ENCODE measurements at places on chromosomes 2 and 18. TPM values are rescaled to one million over a fixed set of nuclear protein-coding genes. Genes with fewer than 3 reads are reported as not detected.

GRCh38 chr18:74197705-74198341, 49.5 kb downstream of the TIMM21 start:
- no peak overlapping the region for H3K27ac ChIP-seq
- no peak for DNase-seq
- no peaks in the 10 kb centered on the region for H3K4me1 ChIP-seq
- H3K36me3 ChIP-seq, result no peaks in the 10 kb centered on the region
- no peak overlapping the region for H3K4me3 ChIP-seq

GRCh38 chr2:71944183-71944550, 203.5 kb downstream of the CYP26B1 start:
- no peaks in the 10 kb centered on the region for H3K27me3 ChIP-seq
- no peaks in the 10 kb centered on the region for H3K4me1 ChIP-seq
- H3K27ac ChIP-seq, result no peak overlapping the region

Gene UGT1A10
- not detected for total RNA-seq

DNA sequence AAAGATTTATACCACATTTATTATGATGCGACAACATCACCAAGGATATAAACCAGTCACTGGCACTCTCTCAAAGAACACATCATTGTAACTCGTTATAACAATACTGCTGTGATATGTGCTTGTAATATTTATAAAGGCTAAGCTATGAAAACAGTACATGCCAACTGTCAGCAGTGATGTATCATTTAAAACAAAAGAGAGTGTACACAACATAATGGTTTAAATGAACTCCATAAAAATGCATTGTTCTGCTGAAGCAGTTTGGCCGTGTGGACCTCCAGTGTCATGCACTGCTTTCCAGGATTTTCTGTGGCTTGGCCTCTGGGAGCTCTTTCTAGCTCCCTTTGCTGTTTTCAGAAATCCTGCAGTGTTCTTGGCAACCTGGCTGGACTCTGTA, 215.6 kb downstream of the MTX2 start:
- DNase-seq, result no peak
- H3K27me3 ChIP-seq, result no peaks in the 10 kb centered on the region
- H3K36me3 ChIP-seq, result no peaks in the 10 kb centered on the region

GRCh38 chr2:24038786-24039499, 8.2 kb downstream of the WDCP start:
- no peaks in the 10 kb centered on the region for H3K27me3 ChIP-seq
- H3K4me1 ChIP-seq, result no peaks in the 10 kb centered on the region
- H3K27ac ChIP-seq, result no peak overlapping the region
- DNase-seq, result no peak

GRCh38 chr2:112092286-112093041, 37.4 kb downstream of the TMEM87B start:
- H3K4me1 ChIP-seq, result no peaks in the 10 kb centered on the region
- no peaks in the 10 kb centered on the region for H3K27me3 ChIP-seq
- DNase-seq, result no peak
- H3K36me3 ChIP-seq, result peaks cover 28% of the 10 kb centered on the region
- no peak overlapping the region for H3K27ac ChIP-seq

DNA sequence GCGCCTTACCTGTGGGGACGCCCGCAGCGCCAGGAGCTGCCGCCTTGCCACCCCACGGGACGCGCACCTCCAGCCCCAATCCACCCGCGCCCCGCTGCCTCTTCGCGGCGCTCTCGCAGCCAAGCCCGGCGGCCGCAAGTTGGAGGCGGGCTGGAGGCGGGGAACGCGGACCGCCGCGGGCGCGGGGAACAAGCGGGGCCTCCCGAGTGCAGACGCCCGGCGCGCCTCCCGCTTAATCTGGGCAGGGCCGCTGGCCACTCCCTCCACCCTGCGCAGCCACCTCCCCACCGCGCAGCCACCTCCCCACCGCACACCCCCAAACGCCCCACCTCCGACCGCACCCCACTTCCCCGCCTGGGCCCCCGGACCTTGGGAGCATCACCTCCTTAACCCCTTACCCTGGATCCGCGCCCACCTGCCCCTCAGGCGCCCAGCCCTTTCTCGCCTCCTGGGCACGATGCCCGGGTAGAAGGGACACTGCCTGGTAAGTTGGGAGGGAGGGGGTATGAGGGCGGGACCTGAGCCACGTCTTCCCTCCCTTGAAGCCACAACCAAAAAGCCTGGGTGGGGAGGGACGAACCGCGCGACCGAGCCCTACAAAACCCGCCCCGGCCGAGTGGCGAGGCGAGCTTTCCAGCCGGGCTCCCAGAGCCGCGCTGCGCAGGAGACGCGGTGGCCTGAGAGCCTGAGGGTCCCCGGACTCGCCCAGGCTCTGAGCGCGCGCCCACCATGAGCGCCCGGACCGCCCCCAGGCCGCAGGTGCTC, at the start of the genes COL4A3 and COL4A4:
TSS of gene COL4A3 (plus strand) at position 627 of the 765 bp plus-strand sequence. CDS start at position 730, 103 bp downstream.
TSS of gene COL4A4 (minus strand) at position 208 of the 765 bp plus-strand sequence. CDS start 16,722 bp downstream, outside the sequence.
- H3K4me1 ChIP-seq, result no peaks in the 10 kb centered on the region
- H3K4me3 ChIP-seq, result peak within 1 kb of the TSS; percentile 76
- no peaks in the 10 kb centered on the region for H3K36me3 ChIP-seq
- H3K27ac ChIP-seq, result peak within 1 kb of the TSS; percentile 85
- no peaks in the 10 kb centered on the region for H3K27me3 ChIP-seq

DNA sequence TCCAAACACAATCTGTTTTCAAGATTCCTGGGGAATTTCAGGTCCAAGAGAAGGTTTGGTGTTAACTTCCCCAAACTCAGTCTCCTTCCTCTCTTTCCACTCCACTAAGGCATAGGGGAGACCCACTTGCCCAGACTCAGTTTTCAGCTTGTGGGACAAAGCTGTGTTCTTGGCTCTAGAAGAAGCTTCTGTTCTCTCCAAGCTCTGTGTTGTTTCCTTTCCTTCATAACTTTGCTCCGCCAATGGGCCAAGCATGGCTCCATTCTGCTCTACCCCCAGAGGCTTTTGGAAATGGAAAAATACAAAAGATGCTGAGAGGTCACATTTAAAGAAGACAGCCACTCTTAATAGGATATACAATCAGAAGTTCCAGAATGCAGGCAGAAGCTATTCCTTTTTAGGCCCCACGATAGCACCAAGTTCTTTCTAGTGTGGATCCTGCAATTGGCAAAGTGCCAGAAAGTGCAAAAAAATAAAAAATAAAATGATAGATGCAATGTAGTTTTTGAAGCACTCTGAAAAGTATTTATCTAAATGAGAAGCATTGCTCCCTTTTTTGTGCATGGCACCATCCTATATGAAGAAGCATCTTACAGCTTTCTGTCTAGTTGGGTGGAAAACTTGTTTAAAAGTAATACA, 510.1 kb downstream of the TXNL1 start:
- no peaks in the 10 kb centered on the region for H3K36me3 ChIP-seq
- no peak overlapping the region for H3K27ac ChIP-seq
- no peak overlapping the region for H3K4me3 ChIP-seq
- H3K4me1 ChIP-seq, result no peaks in the 10 kb centered on the region
- DNase-seq, result no peak

- DNase-seq, result no peak
- no peaks in the 10 kb centered on the region for H3K27me3 ChIP-seq
- H3K36me3 ChIP-seq, result no peaks in the 10 kb centered on the region
- H3K27ac ChIP-seq, result no peak overlapping the region
- peaks cover 24% of the 10 kb centered on the region for H3K4me1 ChIP-seq
Measured at GRCh38 chr2:109222422-109222821, 93.4 kb downstream of the SH3RF3 start.

DNA sequence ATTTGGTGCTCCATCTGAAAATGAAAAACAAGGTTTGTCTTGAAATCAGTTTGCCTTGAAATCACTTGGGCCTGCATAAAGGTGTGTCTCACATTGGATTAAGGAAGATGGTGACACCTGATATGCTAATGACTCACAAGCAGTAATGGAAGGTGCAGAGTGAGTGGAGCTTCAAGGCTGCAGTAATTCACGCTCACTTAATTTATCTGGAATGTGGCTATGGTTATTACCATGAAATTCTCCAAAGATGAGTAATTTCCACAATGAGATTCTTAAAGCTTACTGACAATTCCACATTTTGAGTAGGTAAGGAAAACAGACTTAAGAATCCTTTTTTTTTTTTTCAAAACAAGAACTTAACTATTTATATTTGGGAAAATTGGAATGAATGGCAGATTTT, 156.8 kb downstream of the PAX3 start:
- H3K4me3 ChIP-seq, result no peak overlapping the region
- H3K4me1 ChIP-seq, result no peaks in the 10 kb centered on the region
- DNase-seq, result no peak
- no peak overlapping the region for H3K27ac ChIP-seq
- no peaks in the 10 kb centered on the region for H3K27me3 ChIP-seq
- H3K36me3 ChIP-seq, result no peaks in the 10 kb centered on the region

DNA sequence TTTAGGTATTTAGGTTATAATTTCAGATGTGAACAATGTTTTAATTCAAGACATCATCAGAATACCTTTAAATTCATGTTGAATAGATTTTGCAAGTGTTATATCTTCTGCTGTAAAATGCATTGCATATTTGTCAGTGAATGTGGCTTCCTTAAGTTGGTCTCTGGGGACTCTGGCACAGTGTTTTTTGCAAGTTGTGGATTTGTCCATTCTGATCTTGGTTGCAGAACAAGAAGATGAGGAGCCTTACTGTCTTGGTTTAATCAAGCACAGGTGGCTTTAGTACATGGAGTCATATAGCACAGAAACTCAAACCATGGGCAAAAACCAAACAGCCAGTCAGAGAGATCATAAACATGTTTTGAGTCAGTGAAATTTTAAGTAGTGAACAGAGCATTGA, 135.7 kb downstream of the ARHGAP28 start:
- H3K36me3 ChIP-seq, result no peaks in the 10 kb centered on the region
- H3K4me1 ChIP-seq, result no peaks in the 10 kb centered on the region
- H3K4me3 ChIP-seq, result no peak overlapping the region
- no peaks in the 10 kb centered on the region for H3K27me3 ChIP-seq

Gene ZNF804A
- not detected for total RNA-seq

DNA sequence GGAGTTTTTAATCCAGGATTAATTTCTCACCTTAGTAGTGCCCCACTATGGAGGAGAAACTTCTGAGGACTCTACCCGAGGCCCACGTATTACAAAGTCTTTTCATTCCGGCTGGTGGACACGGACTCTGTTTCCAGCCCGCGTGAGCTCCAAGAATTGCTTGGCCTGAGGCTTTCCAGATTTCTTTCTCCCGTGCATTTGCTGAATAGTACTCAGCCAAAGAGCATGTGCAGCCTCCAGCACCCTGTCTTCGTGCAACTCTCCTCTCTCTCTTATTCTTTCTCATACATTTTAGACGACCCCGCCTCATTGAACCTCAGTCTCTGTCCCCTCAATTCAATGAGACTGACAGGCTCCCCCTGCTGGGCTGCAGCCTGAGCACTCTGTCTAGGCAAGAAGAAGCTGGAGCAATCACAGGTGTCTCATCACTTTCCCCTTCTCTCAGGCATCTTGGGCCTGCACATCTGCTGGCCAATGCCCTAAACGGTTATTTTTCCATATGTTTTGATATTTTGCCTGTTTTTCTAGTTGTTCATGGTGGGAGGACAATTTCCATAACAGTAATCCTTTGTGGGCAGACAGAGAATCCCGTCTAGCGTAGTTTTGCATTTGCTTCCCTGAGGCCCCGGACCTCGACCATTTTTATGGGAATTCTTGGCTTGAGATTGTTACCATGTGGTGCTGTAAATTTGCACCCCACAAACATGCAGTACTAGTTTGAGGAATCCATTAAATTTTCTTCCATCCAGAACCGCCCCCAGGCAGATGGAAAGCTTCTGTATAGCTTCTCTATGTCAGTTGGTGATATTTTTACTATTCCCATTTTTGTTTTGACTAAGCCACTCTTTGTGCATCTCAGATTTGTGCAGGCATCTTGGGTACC, 50.1 kb upstream of the LPIN2 start:
- H3K27me3 ChIP-seq, result no peaks in the 10 kb centered on the region
- no peaks in the 10 kb centered on the region for H3K4me1 ChIP-seq
- H3K4me3 ChIP-seq, result no peak overlapping the region
- peak; percentile 67 for DNase-seq
- no peak overlapping the region for H3K27ac ChIP-seq

- no peaks in the 10 kb centered on the region for H3K27me3 ChIP-seq
- no peaks in the 10 kb centered on the region for H3K4me1 ChIP-seq
- no peak for DNase-seq
- H3K4me3 ChIP-seq, result no peak overlapping the region
Measured at GRCh38 chr2:16459606-16460005, 206.0 kb downstream of the CYRIA start.

GRCh38 chr2:43142921-43143438, 83.4 kb downstream of the ZFP36L2 start:
- no peak for DNase-seq
- H3K4me3 ChIP-seq, result no peak overlapping the region
- H3K4me1 ChIP-seq, result peaks cover 19% of the 10 kb centered on the region
- no peak overlapping the region for H3K27ac ChIP-seq

DNA sequence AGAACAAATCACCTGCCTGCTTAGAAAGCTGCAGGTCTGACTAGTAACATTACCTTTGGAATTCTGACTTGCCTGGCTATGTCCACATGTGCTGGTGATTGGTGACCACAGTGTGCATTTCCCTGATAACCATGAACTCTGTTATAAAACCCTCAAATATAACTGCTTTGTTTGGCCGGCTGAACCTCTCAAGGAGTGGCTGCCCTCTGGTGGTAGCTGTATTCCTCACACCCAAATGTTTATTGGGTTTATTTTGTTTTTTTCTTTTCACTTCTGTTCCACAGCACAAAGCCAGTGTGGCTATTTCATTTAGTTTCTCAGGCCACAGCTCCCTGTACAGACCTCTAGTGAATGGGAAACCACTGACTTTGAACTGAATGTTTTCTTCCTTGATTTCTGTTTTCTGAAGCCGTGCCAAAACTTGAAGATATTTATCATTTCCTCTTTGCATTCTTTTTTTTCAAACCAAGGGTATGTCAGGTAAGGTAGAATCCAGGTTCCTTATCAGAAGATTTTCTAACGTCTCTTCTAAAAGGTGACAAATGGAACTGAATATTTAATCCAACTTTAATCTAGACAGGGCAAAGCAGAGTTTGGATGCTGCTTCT, 549.0 kb upstream of the VRK2 start:
- no peaks in the 10 kb centered on the region for H3K4me1 ChIP-seq
- H3K4me3 ChIP-seq, result no peak overlapping the region
- H3K36me3 ChIP-seq, result no peaks in the 10 kb centered on the region
- DNase-seq, result no peak

DNA sequence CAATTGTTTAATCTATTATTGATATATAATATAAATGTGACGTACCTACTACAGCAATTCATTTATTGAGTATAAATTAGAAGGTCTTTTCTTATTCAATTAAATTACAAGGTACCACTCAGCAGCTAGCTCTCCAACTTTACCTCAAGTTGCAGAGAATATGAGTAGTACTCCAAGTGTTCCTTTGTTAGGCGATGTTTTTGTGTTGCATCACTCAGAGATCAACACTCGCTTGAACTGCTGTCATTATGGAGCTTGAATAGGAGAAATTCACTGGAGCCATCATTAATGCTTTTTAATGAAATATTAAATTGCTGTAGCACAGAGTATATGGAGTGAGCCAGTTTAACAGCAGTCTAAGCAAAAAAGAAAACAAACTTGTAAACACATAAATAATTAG, 320.0 kb downstream of the FSIP2 start:
- no peak for DNase-seq
- H3K4me3 ChIP-seq, result no peak overlapping the region
- peaks cover 5% of the 10 kb centered on the region for H3K4me1 ChIP-seq
- no peaks in the 10 kb centered on the region for H3K36me3 ChIP-seq
- H3K27ac ChIP-seq, result no peak overlapping the region

Gene FLACC1
- total RNA-seq, result 6.2 TPM

GRCh38 chr2:235709124-235709813, 215.4 kb downstream of the AGAP1 start:
- H3K4me3 ChIP-seq, result no peak overlapping the region
- no peak overlapping the region for H3K27ac ChIP-seq
- H3K36me3 ChIP-seq, result peaks cover 11% of the 10 kb centered on the region
- no peaks in the 10 kb centered on the region for H3K4me1 ChIP-seq
- no peaks in the 10 kb centered on the region for H3K27me3 ChIP-seq

Gene GYPC
- 74.9 TPM for total RNA-seq

- no peaks in the 10 kb centered on the region for H3K4me1 ChIP-seq
- DNase-seq, result no peak
- H3K36me3 ChIP-seq, result no peaks in the 10 kb centered on the region
Measured at GRCh38 chr18:67425672-67426071, 90.8 kb downstream of the DSEL start.

All from right atrium auricular region (tissue), 2 donors.